Mucosa of gallbladder (tissue), 1 donor: ENCODE measurements at places on chromosomes 12 and 14. TPM values are rescaled to one million over a fixed set of nuclear protein-coding genes. Genes with fewer than 3 reads are reported as not detected.

GRCh38 chr12:52307836-52308805, 13.1 kb downstream of the KRT83 start:
- DNase-seq: peak; percentile 46

DNA sequence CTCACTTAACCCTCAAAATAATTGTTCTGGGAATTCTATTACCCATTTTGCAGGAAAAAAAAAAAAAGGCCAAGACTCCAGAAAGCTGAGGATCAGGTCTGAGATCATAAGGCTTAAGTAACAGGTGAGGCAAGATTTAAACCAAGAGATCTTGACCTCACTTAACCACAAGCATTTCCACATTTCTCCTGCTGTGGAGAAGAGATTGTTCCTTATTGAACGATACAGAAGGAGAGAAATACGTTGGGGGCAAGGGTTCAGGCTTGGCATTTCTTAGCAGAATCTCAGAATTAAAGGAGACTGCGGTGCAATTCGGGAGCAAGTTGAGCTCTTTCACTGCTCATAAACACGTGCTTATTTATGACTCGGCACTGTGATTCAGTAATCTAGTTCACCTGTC, 885.3 kb upstream of the TMEM132C start:
- no peak for DNase-seq

TSPAN19 gene
- not detected for total RNA-seq

GRCh38 chr14:72625689-72626088, 268.2 kb downstream of the DPF3 start:
- DNase-seq: no peak

DNA sequence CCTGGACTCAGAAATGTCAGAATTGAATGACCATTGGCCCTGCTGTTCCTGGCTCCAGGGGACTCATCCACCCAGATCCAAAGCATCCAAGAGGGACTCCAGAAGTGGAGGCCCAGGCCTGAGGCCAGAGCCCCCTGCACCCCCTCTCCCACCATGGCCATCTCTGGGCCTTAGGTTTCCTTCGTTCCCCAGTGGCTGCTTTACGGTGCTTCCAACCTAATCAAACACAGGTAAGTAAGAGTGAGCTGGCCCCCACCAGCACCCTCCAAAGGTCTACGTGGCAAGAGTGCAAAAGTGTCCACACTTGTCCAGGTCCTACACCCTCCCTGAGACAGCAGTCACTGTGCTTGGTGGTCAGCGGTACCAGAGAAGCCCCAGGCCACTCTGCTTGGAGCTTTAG, 139.0 kb downstream of the DPF3 start:
- peak; percentile 8 for DNase-seq

DNA sequence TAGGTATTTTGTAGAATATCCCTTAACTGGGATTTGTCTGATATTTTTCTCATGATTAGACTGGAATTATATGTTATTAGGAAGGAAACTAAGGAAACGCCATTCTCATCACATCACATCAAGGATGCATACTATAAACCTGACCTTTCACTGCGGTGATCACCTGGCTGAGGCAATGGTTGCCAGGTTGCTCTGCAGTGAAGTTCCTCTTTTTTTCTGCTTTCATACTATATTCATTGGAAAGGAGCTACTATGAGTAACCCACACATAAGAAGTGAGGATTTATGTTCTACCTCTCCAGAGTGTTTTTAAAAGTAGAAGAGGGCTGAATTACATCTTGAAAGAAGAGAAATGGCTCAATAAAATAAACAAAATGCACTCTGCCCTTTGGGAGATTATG, 31.0 kb upstream of the GRIP1 start:
- DNase-seq: no peak

DNA sequence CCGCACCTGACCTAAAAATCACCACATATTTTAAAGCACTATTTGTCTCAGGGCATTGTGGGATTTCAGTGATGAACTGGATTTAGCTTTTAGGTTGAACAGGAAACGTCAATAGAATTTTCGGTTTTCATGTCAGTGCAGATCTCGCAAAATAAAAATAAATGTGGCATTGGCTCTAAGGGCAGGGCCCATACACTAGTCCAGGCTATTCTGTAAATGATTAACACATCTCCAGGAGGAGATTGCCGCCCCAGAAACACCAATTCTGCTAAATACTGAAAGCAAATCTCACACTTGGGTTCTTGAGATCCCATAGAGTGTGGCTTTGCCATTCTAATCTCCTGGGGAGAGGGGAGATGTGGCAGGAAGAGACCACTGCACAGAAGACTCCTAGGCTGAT, 1494.0 kb upstream of the TMEM132C start:
- DNase-seq: no peak

TSHR gene
- not detected for total RNA-seq

- DNase-seq: no peak
Observed at GRCh38 chr12:108846290-108846701, 11.1 kb downstream of the SSH1 start.

GRCh38 chr14:93765155-93765554, 23.1 kb downstream of the PRIMA1 start:
- no peak for DNase-seq

GRCh38 chr12:29230800-29231560, 81.9 kb downstream of the FAR2 start:
- no peak for DNase-seq

GRCh38 chr14:59254146-59254910, 65.9 kb downstream of the DAAM1 start:
- DNase-seq: peak; percentile 88

GRCh38 chr14:51396222-51396815, 156.3 kb downstream of the TMX1 start:
- DNase-seq: peak; percentile 30

BCL7A gene
- total RNA-seq: 17.7 TPM

CORO1C gene
- 194 TPM for total RNA-seq

DNA sequence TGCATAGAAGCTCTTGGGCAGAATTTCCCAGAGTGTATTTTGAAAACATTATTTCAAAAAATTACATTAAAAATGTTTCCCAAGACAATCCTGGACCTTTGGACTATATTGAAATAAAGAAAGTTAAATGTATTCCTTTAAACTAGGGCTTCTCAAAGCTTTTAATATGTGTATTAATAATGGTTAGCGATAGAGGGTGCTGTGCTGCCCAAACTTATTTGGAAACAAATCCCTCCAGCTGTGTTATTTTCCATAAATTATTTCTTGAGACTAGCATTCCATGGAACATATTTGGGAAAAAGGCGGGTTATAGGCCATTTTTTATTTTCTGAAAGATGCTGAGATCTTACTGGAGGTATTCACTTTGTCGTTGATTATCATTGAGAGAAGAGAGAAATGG, 397.8 kb upstream of the MIS18BP1 start:
- DNase-seq: no peak

DNA sequence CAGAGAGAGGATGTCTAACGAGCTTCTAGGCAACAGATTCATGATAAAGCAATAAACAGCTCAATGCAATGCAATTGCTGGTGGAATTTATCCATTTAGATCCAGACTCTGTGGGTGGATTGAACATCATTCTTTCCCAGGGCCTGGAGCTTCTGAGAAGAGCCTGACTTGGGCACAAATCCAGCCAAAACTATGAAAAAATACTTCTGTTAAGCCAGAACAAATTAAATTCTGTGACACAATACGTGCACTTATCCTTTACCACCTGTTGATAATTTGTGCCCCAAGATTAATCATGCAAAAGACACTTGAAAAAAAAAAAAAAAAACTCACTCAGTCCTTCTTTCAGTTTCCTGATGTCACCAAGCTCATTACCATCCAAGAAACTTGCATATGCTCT, 446.0 kb upstream of the DCN start:
- DNase-seq: no peak

DNA sequence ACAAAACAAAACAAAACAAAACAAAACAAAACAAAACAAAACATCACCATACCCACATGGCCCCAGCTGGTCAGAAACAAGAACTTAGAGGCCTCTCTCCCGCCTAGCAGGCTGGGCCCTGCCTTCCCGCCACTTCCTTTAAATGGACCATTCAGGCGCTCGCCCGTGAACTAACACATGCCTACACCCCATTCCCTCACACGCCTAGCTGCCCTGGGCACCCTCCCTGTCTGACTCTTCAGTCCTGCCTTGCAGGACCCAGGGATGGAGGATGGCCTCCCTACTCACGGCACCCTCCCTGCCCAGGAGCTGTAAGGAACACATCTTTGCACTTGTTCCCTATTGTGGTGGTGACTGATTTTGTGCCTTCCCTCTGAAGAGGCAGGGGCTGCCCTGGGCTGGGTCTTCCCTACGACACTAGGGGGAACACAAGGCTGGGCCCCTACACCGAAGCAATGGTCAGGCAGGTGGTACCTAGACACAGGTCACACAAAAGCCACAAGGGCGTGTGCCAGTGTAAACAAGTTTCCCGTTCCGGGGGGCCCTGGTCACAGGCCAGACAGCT, 21.5 kb downstream of the P2RX2 start:
- DNase-seq: no peak

DNA sequence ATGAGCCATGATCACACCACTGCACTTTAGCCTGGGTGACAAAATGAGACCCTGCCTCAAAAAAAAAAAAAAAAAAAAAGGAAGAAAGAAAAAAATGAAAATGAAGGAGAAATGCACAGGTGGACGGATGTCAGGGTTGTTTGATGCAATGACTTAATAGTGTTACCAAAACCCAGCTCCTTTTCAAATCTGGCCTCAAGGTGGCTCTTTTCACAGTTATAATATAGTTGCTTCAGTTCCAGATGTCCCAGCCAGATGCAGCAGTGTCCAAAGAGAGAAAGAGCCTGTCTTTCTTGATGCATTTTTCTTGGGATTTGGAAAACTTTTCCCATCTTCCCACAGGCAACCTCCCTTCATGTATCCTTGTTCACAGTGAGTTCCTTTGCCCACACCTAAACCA, 36.5 kb downstream of the KCNMB4 start:
- no peak for DNase-seq

ALDH1L2 gene
- 5.1 TPM for total RNA-seq

DNA sequence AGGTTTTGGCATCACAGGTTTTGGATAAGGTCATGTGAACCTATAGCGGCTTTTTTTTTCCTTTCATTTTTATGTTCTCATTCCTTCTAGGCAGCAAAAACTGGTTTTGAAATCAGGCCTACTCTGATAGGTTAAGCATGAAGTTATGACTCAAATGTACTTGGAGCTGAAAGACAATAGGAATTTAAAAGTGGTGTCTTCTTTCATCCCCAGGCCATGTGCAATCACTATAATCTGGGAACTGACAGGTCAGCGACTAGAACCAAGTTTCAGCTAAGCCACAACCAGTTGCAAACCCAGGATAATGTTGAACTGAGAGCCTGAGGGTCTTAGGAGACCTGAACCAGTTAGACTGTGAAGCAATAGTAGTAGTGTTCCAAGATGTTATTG, 74.3 kb downstream of the ANO6 start:
- DNase-seq: no peak

DNA sequence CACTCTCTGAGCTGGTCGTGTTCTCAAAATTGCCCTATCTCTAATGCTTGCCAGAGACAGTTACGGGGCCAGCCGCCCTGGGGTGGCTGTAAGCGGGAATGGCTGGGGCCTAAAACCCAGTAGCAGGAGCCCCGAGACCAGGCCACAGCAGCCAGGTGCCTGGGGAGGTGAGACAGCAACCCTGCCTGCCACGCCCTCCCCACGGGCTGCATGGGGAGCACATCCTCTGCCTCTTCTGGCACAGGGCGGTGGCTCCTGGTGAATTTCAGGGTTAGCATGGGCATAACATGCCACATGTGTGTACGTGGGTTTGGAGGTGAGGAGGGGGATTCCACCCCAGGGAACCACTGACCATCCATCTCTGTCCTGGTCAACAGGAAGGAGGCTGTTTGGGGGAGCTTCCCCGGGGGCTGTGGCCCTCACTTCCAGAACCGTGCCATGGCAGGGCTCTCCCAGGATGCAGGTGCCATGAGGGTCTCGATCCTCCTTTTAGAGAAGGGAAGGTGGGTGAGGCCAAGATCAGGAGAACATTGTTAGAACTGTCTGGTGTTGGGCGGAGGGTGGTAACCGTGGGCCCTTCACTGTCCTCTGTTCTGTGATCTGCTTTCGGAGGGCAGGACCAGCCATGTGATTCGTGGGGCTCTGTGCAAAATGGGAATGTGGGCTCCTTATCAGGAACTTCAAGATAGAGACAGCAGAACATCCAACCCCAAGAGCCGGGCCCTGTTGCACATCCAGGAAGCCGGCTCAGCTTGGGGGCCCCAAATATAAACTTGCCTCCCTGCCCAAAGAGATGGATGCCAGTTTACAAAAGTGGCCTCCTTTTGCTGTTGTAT, 312.2 kb upstream of the DIO3 start:
- DNase-seq: peak; percentile 6

DNA sequence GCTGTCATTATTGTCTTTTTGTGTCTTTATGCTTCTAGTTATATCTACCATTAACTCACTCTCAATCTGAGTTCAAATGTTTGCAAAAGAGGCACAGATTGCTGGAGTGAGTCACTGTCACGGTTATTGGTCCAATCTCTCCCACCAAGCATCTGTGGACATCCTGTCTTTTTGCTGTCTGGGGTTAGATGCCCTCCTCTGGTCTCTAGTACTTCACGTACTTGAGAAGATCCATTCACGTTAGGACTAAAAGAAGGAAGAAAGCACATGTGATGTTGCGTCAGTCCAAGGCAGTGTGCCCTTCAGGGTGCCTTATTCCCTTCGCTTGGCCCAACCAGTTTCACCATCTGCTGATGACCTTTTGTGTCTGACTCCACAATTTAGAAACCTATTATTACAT, 72.3 kb upstream of the STXBP6 start:
- no peak for DNase-seq

DNA sequence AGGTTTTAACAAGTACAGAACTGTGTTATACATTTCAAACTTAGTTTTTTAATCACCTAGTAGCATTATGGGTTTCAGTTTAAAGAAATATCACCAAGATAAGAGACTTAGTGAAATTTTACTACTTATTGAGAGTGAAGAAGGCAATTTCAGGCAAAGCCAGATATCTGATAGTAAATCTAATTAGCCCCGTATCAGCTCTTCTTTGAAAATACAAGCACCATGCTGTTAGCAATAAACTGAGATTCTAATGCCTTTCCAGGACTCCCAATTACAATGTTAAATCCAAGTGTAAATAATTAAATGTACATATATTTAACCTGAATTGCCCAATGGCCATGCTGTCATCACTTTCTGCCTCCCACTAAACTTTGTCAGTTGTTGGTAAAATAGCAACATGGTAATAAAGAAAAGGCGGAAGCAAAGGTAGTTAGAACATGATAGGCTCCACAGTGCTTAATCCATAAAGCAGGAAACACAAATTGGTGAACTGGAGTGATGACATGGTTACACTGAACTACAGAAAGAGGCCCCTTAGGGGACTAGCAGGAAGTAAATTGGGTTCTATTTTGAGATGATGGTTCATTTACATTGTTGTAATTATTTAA, 646.1 kb downstream of the C12orf50 start:
- DNase-seq: no peak

GRCh38 chr14:81981307-81981675, 447.6 kb upstream of the SEL1L start:
- no peak for DNase-seq

DNA sequence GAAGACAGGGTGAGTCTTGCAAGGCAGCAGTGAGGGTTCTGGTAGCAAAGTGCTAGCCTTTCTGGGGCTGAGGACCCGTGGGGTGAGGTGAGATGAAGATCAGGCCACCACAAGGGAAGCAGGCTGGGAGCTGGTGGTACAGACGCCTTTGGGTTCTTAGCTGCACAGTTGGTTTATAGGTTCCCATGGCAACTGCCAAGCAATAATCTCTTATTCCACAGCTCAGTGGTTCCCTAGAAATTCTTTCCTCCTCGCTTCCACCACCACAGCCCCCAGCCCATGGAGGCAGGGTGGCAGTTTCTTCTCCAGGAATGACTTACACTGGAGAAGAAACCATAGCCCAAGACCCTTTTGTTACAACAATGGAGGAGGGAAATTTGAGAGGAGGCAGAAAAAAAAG, 82.1 kb downstream of the CMKLR1 start:
- no peak for DNase-seq

A2M gene
- total RNA-seq: 550 TPM

- no peak for DNase-seq
Observed at GRCh38 chr12:116697305-116697704, 40.6 kb downstream of the SPRING1 start.
